ENCODE measurements at places on chromosomes 1 and 21.

- DNase-seq = no peak
These were observed 4.2 kb downstream of the COX20 start for GRCh38 chr1:244839656-244840055.

GRCh38 chr1:178048883-178049282 is 45.0 kb upstream of the RASAL2 start:
- DNase-seq = no peak

- DNase-seq = no peak
These were observed 14.0 kb downstream of the H6PD start for GRCh38 chr1:9248341-9249262.

GRCh38 chr1:112143871-112144441 is 154.5 kb upstream of the KCND3 start:
- DNase-seq = no peak

- no peak for DNase-seq
These were observed 11.9 kb upstream of the RIPPLY3 start for GRCh38 chr21:36994501-36995158.
